ENCODE measurements at places on chromosomes 11 and 22.
A peak's percentile ranks its signal among the peaks of the same experiment; 100 is the strongest.

GRCh38 chr22:49705216-49705971, 122.3 kb downstream of the BRD1 start:
- no peak for DNase-seq

- DNase-seq: peak; percentile 55
Measured at GRCh38 chr11:126925321-126926093, 75.1 kb downstream of the KIRREL3 start.

DNA sequence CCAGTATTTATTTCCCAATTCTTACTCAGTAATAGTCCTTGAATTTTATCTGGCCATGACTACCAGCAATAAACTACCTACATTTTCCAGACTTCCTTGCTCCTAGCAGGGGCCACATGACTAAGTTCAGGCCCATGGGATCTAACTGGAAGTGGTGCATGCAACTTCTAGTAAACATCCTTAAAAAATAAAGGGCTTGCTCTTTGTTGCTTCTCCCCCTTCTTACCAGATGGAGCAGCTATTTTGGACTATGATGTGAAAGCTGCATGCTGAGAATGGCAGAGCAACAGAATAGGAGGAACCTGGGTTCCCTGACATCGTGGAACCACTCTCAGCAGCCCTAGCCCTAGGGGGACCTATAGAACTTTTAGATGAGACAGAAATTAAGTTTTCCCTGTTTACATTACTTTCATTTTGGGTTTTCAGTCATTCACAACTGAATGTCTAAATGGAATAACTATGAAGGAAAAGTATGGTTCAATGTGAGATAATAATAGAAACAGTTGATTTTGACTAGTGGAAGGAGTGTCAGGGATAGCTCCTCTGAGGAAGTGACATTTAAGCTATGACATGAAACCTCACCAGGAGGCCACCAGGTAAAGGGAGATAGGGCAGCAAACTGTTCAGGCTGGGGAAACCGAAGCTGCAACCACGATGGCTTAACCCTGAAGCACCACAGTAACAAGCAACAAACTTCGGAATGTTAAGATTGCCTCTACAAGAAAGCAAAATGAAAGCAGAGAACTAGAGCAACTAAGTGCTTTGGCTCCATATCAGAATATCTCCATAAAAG, 48.9 kb downstream of the PHF21A start:
- DNase-seq: no peak

GRCh38 chr11:27460158-27460978, 12.2 kb downstream of the LGR4 start:
- no peak for DNase-seq

- no peak for DNase-seq
Measured at GRCh38 chr11:2302896-2303626, 1.2 kb downstream of the TSPAN32 start.

GRCh38 chr11:83115551-83115950, 41.4 kb upstream of the PCF11 start:
- DNase-seq: no peak

- no peak for DNase-seq
Measured at GRCh38 chr11:15710580-15711275, 596.0 kb downstream of the INSC start.

DNA sequence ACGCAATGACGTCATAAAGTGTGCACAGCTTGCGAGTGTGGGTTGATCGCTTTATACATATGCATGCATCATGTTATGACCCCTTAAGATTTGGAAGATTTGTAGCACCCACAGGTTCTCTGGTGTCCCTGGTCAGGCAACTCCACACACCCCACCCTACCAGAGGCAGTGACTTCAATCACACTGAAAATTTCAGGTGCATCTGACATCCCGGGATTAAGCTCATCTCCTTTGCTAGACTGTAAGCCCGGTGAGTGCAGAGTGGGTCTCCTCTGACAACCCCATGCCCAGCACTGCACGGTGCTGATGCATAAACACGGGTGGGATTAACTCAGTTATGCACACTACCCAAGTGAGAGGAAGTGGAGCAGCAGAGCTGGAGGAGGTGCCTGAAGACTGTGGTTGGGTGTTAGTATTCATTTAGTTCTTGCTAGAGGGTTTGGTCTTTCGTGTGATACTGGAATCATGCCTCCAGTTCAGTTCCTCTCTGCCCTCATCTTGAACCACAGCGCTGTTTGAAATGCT, 6.5 kb downstream of the ARSA start:
- DNase-seq: no peak

GRCh38 chr11:72378704-72379383, 55.5 kb downstream of the CLPB start:
- no peak for DNase-seq

DNA sequence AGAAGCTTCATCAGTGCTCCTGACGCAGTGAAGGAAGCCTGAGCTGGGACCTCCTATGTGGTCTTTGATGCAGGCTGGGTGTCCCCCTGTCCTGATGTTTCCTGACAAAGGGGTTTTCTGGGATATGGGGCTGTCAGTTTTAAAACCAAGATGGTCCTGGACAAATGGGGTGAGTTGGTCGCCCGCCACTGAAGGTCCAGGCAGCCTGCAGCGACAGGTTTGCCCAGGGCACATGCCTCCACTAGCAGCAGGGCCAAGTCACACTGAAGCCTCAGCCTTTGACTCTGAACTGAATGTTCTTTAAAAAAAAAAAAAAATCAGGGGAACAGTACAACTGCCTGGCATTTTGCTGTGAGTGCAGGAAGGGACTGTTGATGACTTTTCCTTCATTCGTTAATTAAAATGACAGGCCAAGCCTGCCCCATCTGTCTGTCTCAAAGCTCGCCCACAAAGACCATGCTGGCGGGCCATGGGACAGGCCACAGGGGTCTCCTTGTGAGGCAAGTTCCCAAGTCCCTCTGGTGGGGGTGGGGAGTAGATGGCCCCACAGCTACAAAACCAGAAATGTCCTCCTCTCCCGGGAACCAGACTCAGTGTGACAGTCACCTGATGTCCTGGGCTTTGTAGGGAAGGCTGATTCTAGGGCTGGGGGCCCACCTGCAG, 274.8 kb downstream of the CTTN start:
- no peak for DNase-seq

GRCh38 chr11:110125632-110126031, 32.4 kb downstream of the ZC3H12C start:
- peak; percentile 76 for DNase-seq

DNA sequence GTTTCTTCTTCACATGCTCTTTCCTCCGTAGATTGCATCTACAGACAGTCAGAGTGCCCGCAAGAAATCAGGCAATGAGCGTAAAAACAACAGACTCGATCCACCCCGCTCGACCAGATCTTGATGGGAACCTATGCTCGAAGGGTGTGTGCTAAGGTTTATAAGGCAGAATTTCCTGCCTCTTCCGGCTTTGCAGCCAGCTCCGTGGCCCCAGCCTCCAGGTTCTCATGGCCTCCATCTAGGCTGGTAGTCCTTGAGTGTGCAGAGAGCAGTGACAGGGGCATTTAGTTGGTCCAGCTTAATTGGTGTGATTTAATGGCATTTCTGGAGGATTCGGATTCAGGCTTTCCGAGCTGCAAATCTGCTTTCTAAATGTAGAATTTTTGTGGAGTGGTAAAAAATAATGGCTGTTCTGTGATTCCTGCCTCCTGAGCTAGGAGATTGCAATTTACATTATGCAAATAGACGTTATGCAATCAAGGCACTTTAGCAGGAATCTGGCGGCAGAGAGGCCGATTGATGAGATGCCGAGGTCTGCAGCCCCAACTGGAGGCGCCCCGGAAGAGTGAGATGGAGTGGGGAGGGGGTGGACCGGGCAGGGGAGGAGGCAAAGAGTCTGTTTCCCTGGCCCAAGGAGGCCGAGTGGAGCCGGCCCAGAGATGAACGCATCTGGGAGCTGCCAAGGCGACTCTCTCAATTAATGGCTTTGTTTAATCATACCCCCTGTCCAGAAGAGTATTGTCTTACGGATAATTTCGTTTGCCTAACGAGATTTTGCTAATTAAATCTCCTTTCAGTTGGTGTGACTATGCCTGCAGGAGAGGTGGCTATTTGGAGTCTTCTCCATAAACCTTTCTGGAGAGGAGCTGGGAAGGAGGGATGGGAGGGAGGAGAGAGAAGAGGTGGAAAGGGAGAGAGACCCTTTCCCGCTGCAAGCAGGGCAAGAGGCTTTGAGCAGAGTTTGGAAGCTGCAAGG, 75.3 kb downstream of the PKNOX2 start:
- DNase-seq: no peak

GRCh38 chr11:9148727-9149126, 57.3 kb upstream of the SCUBE2 start:
- DNase-seq: no peak

DNA sequence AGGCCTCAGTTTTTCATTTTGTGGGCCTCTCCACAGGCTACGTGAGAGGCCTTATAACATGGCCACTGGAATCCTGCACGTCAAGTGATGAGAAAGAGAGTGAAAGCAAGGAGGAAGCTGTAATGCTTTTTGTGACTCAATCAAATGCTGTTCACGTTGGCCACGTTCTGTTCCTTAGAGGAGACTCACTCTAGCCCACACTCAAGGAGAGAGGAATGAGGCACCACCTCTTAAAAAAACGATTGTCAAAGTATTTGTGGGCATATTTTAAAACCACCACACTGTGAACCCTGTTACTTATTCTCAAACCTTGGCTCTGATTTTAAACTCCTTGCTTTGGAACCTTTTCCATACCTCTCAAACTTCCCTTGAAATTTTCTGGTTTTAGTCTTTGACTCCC, 705.0 kb downstream of the NELL1 start:
- DNase-seq: no peak

DNA sequence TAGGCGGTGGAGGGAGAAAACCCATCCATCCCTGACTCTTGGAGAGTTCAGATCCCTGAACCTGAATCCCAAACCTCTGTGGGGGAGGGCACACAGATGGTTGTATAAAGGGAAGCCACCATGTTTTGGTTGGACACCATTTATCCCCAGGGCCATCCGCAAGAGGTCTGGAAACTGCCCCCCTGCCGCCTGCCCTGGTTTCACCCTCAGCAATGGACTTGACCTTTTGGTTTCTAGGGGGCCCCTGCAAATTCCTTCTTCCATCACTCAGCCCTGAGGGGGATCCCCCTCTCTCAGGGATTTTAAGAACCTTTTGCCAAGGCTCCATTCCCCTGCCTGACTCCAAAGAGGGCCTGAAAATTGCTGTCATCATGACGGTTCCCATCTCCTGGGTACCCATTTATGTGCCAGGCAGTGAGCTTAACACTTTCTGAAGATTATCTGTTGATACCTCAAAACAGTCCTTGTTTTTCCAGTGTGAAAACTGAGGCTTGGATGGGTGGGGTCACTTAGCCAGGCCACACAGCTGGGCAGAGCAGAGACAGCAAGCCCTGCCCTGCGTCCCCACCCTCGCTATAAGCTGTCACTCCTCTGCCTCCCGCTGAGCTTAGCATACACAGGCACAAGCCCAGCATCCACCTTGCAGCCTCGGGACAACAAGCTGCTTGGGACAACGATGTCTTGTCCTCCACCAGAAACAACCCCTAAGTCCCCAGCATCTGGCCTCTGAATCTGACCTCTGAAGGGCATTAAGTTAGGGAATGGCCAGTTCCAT, 33.2 kb upstream of the CRYBB3 start:
- DNase-seq: no peak

GRCh38 chr11:35623621-35624168, 5.4 kb downstream of the FJX1 start:
- peak; percentile 91 for DNase-seq

DNA sequence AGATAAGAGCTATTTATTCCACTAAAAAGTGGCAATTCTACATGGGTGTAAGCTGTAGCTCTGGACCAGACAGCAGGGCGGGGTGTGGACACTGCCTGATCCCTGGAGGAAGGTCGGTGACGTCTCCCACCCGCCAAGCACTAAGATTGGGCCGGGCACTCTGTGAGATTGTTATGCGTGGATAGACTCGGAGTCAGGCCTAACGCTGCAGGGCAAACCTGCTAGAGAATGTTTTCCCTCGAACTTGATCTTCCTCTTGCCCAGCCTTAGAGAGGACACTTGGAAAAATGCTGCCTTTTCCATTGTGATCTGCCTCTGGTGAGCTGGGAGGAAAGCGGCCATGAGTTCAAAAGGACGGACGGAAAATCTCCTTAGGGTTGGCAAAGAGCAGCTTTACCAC, 1273.4 kb downstream of the TBC1D22A start:
- DNase-seq: no peak

DNA sequence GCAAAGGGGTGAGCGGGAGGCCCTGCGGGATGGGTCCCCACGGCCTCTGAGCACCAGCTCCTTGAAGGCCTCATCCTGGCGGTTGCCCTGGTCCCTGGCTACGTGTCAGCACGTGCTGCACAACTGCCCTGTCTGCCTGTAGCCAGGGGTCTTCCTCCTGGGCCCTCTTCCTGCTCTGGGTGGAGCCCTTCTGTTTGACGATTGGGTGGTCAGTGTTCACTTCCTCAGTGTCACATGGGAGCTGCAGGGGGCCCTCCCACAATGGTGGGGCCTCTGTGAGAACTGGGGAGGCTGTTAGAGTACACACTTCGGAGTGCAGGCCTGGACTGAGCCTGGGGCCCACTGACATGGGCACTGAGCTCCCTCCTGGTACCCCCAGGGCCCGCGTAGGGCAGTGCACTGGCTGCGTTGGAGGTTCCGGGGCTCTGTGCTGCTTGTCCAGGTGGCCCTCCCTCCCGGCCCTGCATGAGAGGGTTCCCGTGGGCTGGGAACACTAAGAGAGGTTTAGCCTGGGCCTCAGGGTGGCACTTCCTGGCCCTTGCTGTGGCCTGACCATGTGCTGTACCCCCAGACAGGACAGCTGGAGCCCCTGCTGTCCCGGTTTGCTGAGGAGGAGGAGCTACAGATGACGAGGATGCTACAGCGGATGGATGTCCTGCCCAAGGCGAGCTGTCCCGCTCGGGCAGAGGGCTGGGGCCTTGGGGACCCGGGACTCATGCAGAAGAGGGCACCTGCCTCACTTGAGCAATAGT, 13.8 kb downstream of the DGCR6L start:
- DNase-seq: no peak

- no peak for DNase-seq
Measured at GRCh38 chr22:50569896-50570535, 7.3 kb upstream of the SYCE3 start.

DNA sequence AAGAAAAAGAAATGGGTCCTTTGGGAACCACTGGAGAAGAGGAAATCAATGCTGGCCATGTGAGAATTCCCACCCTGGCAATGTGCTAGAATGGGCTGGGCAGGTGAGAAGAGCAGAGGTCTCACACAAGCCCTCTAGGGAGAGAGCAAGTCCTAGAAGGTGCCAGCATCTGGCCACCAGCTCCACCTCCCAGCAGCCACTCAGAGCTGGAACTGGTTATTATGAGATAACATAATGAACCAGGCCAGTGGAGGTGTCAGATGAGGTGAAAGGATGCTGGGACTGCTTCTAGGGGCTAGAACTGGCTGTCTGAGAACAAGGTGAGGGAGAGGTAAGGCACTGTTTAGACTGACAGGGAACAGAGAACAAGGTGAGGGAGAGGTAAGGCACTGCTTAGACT, 29.3 kb downstream of the NEFH start:
- no peak for DNase-seq

GRCh38 chr11:117316197-117316961, at the start of gene BACE1:
TSS of gene BACE1 (minus strand) at chr11:117316256. CDS start at chr11:117315795, 461 bp downstream.
- peak; percentile 46 for DNase-seq

Data from foreskin keratinocyte (primary cell).